M059J (cell line): ENCODE measurements at places on chromosomes 2 and 18. TPM values are rescaled to one million over a fixed set of nuclear protein-coding genes. Genes with fewer than 3 reads are reported as not detected.

GRCh38 chr2:177754492-177754873 is 318.1 kb downstream of the PDE11A start:
- peak; percentile 2 for DNase-seq

DNA sequence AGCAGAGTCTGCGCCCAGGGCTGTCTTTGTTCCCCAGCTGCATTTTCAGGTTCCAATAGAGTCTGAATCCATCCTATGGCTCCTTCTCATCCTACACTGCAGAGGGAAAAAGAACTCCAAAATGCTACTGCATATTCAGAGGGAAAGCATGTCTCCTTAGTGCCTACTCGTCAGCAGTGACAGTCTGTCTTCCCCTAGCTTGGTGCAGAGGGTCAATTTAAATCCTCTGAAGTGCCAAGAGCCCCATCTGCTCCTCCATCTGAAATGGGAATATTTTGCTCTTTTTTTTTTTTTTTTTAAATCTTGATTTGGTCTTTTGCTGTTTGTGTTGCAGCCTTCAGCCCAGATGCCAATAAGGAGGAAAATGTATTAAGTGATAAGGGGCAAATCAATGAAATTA is 199.3 kb downstream of the RNF144A start:
- DNase-seq: no peak

DNA sequence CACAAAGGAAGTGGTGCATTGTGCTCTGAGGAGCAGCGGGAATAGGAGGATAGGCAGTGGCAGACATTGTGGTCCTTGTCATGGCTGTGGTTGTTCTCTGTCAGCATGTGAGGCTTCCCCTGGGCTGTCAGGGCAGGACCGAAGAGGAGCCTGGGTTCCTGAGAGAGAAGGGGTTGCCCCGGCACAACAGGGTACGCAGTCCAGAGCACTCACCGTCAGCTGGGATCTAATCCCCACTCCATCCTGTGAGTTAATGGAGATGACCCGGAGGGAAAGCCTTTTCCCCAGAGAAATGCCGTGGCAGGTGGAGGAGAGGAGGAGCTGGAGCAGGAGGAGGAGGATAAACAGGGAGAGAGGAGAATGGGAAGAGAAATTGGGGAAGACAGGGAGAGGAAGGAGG is 396.7 kb upstream of the HS6ST1 start:
- no peak for DNase-seq

GRCh38 chr2:69997015-69997830 is 35.8 kb upstream of the ASPRV1 start:
- DNase-seq: peak; percentile 90

DNA sequence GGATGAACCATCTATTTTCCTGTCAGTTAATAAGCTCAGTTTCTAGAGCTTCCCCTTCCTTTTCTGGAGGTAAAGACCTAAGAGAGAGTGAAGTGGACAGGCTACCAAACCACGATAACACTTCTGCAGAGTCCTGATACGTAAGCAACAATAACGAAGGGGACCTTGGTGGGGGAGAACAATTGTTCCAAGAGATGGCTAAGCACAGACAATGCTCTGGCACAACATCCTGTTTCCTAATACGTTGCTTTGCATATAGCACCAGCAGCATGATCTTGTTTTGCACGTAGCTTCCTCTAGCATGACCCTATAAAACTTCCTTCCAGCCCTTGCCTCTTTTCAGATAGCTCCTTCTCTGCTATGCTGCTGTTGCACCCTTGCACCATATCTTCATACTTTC is 247.3 kb downstream of the RAD51AP2 start:
- DNase-seq: no peak

GRCh38 chr18:36812678-36813077 is 16.1 kb downstream of the TPGS2 start:
- DNase-seq: no peak

LYPD1 gene
- 145 and 146 TPM in 2 replicates for total RNA-seq

ZNF521 gene
- 8.3 and 20.4 TPM in 2 replicates for total RNA-seq

GYPC gene
- 4.1 and 7.4 TPM in 2 replicates for total RNA-seq

CKAP2L gene
- 23.0 and 24.0 TPM in 2 replicates for total RNA-seq
